ENCODE measurements at places on chromosomes 6 and 20.

- DNase-seq, result no peak
Measured at GRCh38 chr6:32943864-32944649, 3.2 kb upstream of the HLA-DMB start.

DNA sequence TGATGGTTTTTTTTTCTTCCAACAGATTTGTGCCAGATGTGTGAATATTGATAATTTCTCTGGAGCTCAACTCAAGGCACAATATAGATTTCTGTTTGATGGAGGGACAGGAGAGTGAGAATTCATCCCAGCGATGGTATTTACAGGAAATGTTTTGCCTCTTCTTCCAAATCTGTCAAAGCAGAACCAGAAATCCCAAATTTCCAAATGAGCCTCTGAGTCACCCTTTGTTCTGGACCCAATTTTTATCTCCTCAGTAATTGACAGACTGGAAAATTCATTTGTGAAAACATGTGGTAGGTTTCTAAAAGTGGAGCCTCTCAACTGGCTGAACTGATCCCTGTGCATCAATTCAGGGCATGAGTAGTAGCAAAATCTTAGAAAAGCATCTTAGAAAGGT, 223.2 kb upstream of the TSHZ2 start:
- DNase-seq, result no peak

GRCh38 chr6:3228046-3228671, 706 bp upstream of the TUBB2B start:
- no peak for DNase-seq

GRCh38 chr6:21808045-21808470, 214.5 kb downstream of the SOX4 start:
- DNase-seq, result no peak

DNA sequence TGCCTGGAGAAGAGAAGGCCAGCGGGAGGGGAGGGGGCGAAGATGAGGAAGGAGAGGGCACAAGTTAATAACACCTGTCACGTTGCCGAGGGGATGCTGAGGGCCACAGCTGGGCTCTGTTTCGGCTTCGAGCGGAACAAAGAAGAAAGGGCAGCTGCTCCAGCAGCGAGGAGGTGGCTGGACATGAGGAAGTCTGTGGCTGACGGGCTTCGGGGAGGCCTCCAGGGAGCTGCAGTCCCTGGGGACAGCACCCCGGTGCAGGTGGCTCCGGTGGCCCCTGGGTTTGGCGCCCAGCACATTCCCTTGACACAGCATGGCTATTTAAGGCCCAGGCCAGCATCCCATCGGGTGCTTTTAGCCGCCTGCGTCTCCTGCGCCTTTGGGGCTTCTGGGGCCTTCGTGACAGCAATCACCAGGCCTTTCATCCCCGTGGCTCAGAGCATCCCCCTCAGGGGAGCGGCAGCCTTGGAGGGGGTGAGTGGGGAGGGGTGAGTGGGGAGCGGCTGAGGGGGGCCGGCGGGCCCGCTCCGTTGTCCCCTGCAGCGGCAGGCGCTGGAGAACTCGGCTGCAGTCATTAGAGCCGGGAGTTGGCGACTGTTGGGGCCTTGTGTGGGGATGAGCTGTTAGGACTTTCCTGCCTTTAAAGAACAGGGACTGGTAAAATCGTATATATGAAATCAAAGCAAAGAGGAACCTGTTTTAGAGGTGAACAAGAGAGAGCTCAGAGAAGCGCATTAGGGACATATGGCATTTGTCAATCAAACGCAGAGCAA, 99.0 kb downstream of the TMEM242 start:
- no peak for DNase-seq

GRCh38 chr6:106869203-106869602, 105.3 kb downstream of the CD24 start:
- no peak for DNase-seq

- no peak for DNase-seq
Measured at GRCh38 chr6:111925296-111925695, 52.0 kb upstream of the FYN start.

DNA sequence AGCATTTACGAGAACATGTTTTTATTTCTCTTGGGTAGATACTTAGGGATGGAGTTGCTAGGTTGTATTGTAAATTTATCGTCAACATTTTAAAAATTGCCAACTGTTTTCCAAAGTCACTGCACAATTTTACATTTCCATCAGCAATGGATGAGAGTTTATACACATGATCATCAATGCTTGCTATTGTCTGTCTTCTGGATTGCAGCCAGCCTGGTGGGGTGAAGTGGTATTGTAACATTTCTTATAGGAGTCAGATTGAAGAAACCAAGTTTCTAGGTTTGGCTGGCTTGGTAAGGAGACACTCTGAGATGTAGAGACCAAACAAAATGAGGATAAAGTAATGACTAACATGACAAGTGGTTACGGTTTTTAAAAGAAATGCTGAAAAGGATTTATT, 57.1 kb upstream of the HDDC2 start:
- no peak for DNase-seq

DNA sequence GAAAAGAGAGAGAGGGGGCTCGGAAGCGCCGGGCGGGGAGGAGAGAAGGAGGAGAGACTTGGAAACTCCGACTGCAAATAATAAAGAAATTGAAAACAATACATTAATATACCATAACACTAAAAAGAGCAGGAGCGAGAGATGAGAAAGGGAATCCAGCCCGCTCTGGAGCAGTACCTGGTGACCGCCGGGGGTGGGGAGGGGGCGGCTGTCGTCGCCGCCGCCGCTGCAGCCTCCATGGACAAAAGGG, 338 bp downstream of the E2F3 start:
- DNase-seq, result no peak

GRCh38 chr20:18577942-18578341, 9.9 kb upstream of the DTD1 start:
- no peak for DNase-seq

- no peak for DNase-seq
Measured at GRCh38 chr20:35826397-35826998, 54.7 kb downstream of the PHF20 start.

DNA sequence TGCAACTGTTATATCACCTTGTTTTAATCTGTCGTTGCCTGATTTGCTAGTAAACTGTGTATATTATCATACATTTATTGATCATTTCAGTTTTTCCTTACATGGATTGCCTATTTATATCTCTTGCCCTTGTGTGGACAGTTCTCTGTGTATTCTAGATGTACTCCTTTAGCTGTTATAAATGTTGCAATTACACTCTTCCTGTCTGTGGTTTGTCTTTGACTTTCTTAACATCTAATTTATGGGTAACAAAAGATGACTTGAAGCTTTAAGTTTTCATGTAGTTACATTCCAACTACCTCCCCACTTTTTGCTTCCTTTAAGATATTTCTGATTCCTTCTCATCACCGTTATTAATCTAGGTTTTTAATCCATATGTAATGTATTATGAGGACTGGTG, 22.6 kb downstream of the PLCB1 start:
- no peak for DNase-seq

DNA sequence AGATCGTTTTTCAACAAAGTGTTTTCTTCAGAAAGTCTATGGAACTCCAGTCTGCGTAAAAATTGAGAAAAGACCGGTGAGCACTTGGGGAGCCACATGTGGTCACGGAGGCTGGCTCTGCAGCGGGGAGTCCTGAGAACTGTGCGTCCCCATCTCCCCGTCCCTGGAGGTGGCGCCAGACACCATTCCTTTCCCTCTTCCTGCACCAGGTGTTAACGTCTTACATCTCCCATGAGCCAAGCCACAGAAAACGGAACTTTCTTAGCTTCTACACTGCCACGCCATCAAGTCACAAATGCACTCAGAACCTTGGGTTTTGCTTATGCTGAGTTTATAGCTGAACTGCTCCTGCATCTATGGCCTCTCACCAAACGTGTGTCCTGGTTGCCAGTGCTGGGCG, 62.6 kb downstream of the GINS1 start:
- no peak for DNase-seq

GRCh38 chr20:40462566-40462965, 226.5 kb downstream of the MAFB start:
- DNase-seq, result no peak

DNA sequence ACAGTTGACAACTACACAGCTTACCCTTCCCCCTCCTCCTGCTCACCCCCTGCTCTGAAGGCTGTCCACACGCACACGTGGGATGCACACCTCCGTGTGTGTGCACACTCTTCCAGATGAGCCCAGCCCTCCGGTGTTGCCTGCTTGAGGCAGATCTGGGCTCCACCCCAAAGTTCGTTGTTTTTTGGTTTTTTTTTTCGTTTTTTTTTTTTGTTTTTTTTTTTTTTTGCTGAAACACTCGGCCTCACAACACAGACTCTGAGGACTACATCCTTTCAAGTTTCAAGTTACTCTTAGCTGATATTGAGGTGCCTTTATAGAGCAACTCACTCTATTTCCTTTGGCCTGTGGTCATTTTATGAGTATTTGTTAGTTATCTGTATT, 88.2 kb downstream of the RREB1 start:
- DNase-seq, result no peak

DNA sequence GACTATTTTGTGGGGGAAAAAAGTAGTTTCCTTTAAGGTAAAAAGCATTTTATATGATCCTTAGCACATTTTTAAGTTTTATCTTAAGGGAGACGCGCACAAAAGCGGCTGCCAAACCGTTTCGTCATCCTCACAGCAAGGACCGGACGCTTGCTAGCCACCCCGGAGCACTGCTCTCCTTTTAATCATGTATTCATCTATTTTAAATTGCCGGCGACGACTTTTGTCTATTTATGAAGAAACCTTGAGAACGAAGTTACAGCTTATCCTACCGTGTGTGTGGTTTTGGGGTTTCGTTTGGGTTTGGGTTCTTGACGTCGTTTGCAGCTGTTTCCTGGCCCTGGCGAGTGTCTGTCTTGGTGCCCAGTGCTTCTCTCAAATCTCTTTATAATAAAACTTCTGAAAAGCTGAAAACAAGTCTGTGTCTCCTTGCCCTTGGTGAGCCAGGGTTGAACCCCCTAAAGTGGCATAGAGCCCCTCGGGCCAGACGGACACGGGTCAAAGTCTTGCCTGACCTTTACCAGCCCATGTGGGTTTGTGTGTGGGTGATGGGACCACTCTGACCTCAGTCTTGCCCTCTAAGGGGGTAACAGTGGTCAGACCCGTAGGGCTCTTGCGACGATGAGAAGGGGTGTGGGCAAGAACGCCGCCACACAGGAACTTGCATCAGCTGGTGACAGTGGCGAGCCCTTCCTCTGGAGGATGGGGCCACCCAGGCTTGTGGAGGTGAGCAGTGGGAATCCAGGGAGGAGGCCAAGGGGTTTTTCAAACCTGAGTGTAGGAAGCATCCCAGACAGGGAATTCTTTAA, 117.6 kb downstream of the JPH2 start:
- DNase-seq, result peak; percentile 71
